MCF 10A (cell line): ENCODE measurements at places on chromosomes 2 and 18. TPM values are rescaled to one million over a fixed set of nuclear protein-coding genes. Genes with fewer than 3 reads are reported as not detected.

DNA sequence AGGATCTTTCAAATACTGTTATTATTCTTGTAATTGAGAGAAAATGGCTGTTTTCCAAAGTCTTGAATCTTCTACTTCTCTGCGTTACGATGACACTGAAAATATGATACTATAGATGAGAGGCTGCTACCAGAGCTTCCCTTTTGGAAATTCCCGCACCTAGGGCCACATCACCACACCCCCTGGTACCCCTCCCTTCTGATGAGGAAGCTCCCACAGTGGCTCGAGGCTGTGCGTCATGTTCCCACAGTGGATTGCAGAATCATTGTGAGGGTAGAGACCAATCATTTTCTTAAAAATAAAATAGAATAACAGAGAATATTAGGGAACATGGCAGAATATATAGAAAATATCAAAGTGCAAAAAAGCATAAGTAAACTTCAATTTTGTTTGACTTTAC, 268.9 kb upstream of the SMIM21 start:
- DNase-seq, result no peak

GRCh38 chr2:226835420-226835795, 446 bp upstream of the RHBDD1 start:
- DNase-seq, result no peak

The TUBA3D gene
- not detected in 2 replicates for total RNA-seq

The ANKRD29 gene
- total RNA-seq, result 2.4 and 3.8 TPM in 2 replicates

DNA sequence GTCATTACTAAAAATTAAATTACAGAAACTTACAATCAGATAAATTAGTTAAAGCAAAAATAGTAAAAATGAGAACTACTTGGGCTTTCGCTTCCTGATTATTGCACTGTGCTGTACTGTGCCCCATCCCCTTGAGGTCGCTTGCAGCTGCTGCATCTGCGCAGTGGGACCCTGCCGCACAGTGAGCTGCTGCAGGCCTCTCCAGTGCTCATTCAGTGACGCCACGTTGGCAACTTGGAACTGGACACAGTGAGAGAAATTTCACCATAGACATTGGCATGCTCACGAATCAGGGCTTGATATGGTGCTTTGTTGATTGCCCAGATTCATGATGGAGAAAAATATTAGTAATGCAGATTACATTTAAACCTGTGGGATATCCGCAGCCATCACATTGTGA, 290.8 kb upstream of the MYT1L start:
- no peak for DNase-seq

The AAMP gene
- 95.7 and 98.7 TPM in 2 replicates for total RNA-seq
